Activated CD4-positive, alpha-beta T cell treated with anti-CD3 and anti-CD28 coated beads, Interleukin-2, amount 10 ng/mL, durations not matched to agents 24 days and 14 days (primary cell): ENCODE measurements at places on chromosomes 2 and 18.

DNA sequence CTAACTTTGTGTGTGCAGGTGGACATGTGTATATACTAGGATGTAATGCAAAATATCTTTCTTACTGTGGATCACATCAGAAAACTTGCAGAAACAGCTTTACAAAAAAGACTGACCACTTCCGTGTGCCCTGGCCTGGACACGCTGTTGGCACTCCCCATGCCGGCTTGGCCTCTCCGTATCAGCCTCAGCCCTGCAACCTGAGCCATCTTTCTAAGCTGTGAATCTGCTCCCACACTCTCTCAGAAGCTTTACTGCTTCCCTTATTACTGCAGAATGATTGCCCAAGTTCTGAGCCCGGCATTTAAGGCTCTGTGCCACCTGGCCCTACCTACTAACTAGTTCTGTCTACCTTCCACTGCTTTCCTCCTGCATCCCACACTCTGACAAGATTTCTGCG is 37.8 kb downstream of the MYO7B start:
- DNase-seq, result no peak

GRCh38 chr2:164879901-164880535 is 38.4 kb upstream of the COBLL1 start:
- DNase-seq, result no peak

DNA sequence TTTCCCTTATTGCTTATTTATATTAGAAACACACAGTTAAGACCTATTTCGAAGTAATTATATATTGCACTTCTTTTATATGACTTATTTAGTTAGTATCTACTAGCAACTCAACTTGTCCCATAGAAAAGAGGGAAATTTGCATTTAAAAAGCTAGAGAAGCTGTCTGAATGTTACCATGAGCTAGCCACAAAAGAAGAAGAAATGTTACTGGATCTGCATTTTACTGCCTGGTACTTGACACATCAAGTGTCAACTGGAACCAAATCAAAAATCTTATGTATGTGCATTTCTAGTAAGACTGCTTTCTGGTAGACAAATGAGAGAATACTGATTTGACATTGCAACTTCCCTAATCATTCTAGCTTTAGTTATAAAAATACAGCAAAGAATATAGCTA is 424.6 kb upstream of the VRK2 start:
- no peak for DNase-seq

DNA sequence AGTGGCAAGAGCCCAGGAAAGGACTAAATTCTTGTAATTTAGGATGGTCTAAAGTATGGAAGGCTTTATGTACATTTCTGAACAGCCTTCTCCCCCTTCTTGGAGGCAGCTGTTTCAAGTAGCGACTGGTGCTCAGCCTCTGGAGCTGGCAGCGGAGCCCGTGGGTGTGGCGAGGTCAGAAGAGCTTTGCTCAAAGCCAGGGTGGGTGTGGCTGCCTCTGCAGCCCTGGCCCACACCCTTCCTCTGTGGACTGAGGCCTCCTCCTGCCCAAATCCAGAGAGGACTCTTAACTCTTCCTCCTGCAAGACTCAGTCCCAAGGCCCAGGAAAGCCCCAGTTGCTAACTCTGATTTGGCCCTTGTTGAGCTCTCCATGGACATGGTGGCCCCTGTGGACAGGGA is 202.1 kb upstream of the REV1 start:
- no peak for DNase-seq

DNA sequence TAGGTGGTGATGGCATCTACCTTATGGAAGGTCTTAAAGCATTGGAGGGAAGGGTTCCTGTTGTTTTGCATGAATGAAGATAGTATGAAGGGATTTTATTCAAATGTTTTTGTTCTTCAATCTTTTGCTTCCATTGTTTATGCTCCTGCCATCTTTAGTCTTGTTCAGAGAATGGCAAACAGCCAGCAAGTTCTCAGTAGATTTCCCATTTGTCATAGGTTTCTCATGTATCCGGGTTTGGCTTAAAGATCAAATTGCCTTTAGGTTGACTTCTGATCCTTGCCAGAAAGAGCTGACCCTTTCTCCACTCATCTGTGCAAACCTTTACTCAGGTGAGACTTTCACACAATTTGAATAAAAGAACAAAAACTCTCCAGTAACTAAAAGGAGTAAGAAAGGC is 44.2 kb upstream of the STAT4 start:
- peak; percentile 48 for DNase-seq

DNA sequence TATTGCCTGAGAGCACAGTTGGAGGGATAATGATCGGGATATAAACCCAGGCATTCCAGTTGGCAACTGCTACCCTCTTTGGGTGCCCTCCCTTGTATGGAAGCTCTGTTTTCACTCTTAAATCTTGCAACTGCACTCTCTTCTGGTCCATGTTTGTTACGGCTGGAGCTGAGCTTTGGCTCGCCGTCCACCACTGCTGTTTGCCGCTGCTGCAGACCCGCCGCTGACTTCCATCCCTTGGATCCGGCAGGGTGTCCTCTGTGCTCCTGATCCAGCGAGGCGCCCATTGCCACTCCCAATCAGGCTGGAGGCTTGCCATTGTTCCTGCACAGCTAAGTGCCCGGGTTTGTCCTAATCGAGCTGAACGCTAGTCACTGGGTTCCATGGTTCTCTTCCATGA is 60.7 kb downstream of the HAUS1 start:
- no peak for DNase-seq

- DNase-seq, result no peak
Observed at GRCh38 chr2:82137441-82137840, 1832.9 kb upstream of the LRRTM1 start.

GRCh38 chr2:85418132-85419008 is at the start of gene SH2D6:
TSS of gene SH2D6 (plus strand) at chr2:85418714. CDS start at chr2:85429466, 10,752 bp downstream.
- DNase-seq, result peak; percentile 96

- DNase-seq, result no peak
Observed at GRCh38 chr18:70116949-70117348, 88.5 kb downstream of the RTTN start.

- DNase-seq, result no peak
Observed at GRCh38 chr2:161265874-161266273, 42.4 kb upstream of the PSMD14 start.

DNA sequence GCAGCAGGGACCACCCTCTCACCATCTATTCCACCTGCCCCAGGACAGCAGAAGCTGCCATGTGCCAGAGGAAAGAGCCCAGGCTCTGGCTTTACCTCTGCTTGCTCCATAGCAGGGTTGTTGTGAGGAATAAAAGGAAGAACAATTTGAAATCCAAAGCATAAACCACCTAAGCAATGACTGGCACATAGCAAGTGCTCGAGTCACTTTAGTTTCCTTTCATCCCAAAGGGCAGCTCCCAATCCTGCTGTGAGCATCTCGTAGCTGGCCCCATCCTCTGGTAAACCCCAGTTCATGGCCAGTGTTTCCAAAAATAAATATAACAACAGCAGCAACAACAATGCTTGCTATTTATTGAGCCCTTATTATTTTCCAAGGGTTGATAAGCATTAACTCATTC is 923.5 kb downstream of the EPHA4 start:
- no peak for DNase-seq

GRCh38 chr2:71633086-71633485 is 179.7 kb downstream of the DYSF start:
- DNase-seq, result no peak

DNA sequence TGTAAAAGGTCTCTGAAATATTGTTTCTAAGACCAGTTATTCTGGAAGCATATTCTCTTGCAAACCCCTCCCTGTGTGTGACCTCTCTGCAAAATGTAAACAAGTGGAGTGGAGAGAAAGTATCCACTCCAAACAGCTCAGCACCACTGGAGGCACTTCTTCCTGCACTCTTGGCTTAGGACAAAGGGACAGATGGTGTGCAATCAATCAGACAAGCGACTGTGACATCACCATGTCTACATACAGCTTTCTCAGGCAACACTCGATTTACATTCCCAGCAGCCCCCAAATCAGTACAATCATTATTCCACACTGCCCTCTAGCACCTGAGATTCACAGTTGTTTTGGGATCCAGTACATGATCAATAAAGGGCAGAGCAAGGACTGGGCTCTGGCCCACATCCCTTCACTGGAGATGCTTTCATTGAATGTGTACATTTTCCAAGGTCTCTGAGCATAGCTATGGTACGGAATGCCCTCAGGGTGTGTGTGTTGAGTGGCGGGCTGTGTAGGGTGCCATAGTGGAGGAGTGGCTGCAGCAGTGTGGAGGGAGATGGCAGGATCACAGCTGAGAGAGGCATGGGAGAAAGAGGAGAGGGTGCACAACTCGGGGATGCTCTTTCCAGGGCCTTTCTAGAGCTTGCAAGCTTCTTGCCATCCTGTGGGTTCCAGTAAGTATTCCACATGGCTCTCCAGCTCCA is 311.8 kb upstream of the ST6GAL2 start:
- DNase-seq, result no peak
